ENCODE measurements at places on chromosomes 3 and 15. TPM values are rescaled to one million over a fixed set of nuclear protein-coding genes. Genes with fewer than 3 reads are reported as not detected.
A peak's percentile ranks its signal among the peaks of the same experiment; 100 is the strongest.

DNA sequence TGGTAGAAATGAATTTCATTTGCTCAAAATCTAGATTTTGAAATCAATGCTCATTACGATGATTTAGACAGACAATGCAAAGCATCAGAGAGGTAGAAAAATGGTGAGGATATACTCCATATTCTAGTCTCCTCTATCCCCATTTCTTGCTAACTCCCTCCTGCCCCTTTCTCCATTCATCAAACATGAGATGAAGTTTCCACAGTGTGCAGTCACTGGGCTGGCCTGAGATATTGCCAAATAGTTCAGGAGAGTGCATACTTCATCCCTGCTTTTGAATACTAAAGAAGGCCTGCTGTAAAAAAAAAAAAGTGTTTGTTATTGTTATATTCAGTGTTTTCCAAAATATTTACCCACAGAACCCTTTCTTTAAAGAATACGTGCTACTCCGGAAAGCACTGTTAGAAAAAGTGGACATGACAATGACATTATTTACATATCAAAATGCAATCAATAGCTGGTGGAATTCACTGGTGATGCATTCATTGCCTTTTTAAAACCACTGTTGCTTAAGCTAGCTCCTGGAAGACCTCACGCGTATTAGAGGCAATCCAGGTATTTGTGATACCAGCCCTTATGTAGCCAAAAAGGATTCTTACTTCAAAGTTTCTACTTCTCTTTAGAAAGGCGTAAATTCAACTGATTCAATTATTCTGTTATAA is 247.6 kb upstream of the SOX2 start:
- no peaks in the 10 kb centered on the region for H3K36me3 ChIP-seq
- H3K27me3 ChIP-seq, result no peaks in the 10 kb centered on the region
- H3K4me3 ChIP-seq, result no peak overlapping the region
- no peak for DNase-seq
- H3K27ac ChIP-seq, result no peak overlapping the region

DNA sequence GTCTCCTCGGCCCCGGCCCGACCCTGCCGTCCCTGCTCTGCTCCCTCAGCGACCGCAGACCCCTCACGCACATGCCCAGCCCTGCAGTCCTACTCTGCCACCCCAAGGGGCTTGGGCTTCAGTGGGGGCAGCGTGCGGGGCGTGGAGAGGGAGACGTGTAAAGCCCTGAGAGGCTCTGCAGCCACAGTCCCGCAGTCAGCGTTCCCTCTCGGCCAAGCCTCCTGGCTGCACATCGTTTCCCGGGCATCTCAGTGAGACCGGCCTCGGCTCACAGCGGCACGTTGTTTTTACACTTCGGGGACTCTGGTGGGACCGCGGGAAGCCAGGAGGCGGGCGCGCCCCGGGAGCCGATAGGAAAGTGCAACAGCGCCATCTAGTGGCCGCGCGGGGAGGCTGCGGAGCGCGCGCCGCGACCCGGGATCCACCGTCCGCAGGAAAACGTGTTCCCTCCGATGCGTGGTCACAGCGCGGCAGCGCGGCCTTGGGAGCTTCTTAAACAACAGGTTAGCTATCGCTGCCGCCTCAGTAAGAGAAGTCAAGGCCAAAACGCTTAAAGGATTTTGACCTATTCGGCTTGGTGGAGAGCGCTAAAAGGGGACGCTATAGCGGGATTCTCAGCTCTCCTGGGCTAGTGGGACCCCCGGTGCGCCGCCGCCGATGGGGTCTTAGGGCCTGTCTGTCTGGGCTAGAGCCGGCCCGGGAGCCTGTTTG is 226.8 kb upstream of the IGF1R start:
- H3K27me3 ChIP-seq, result peaks cover 25% of the 10 kb centered on the region
- H3K4me1 ChIP-seq, result peaks cover 12% of the 10 kb centered on the region
- no peak overlapping the region for H3K4me3 ChIP-seq
- peak; percentile 58 for DNase-seq
- no peak overlapping the region for H3K27ac ChIP-seq

DNA sequence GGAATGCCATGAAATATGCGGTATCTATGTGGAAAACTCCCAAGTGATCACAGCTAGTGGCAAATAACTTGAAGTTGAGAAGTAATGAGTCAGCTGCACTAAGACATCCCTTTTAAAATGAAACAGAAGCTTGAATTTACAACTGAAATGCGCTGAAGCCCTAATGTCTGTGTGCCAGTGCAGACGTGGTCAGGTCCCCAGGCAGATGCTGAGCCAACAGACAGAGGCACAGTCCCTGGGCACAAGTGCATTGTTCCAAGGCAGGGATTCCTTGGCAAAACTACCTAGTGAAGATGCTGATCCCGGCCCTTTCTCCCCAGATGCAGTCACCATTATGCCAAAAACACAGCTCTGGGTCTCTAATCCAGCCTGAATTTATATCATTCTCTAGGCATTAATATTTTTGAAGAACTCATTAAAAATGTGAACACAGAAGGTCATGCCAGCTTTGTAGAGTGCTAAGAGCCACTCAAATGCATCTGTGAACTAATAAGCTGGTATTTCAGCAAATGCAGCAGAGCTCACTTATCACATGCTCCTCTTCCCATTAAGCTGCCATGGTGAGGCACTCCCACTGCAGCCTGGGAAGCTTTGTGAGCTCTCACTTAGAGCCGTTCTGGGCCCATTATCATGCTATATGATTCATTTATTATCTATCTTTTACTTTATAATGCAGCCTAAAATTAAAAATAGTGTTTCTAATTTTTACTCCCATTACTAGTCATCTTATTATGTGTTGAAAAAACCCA is 200.1 kb downstream of the GABRB3 start:
- no peak overlapping the region for H3K4me3 ChIP-seq
- H3K36me3 ChIP-seq, result no peaks in the 10 kb centered on the region
- H3K27me3 ChIP-seq, result no peaks in the 10 kb centered on the region
- H3K27ac ChIP-seq, result no peak overlapping the region
- no peaks in the 10 kb centered on the region for H3K4me1 ChIP-seq

C3orf49 gene
- not detected for total RNA-seq

ZNF80 gene
- not detected for total RNA-seq

PRR20G gene
- not detected for total RNA-seq

SLC22A13 gene
- 0.60 TPM for total RNA-seq

SMCO1 gene
- total RNA-seq, result not detected

- no peak overlapping the region for H3K27ac ChIP-seq
- DNase-seq, result no peak
- H3K4me3 ChIP-seq, result no peak overlapping the region
- H3K36me3 ChIP-seq, result no peaks in the 10 kb centered on the region
Observed at GRCh38 chr3:31369637-31370379, 162.9 kb upstream of the STT3B start.

AADAC gene
- total RNA-seq, result not detected

DNA sequence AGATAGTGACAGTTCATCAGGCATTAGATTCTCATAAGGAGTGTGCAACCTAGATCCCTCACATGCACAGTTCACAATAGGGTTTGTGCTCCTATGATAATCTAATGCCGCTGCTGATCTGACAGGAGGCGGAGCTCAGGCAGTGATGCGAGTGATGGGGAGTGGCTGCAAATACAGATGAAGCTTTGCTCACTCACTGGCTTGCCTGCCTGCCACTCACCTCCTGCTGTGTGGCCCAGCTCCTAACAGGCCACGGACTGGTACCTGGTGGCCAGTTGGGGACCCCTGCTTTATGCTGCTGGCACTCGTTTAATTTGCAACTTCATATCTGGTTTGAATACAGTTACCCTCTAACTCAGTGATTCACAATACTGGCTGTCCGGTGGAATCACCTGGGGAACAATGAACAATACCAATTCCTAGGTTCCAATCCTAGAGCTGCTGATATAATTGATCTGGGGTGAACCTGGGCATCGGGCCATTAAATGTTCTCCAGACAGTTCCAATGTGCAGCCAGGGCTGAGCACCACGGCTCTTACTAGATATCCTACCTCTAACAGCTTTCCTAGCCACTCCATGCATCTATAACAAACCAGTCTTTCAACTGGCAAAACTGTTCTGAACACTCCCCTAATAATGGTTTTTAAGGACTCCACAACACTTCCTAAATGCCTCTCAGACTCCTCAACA is 131.4 kb downstream of the ATP1B3 start:
- DNase-seq, result no peak
- H3K27me3 ChIP-seq, result no peaks in the 10 kb centered on the region
- peaks cover 4% of the 10 kb centered on the region for H3K4me1 ChIP-seq
- no peak overlapping the region for H3K27ac ChIP-seq
- peaks cover 5% of the 10 kb centered on the region for H3K36me3 ChIP-seq

GRCh38 chr15:53520996-53521395 is 238.5 kb downstream of the WDR72 start:
- H3K4me3 ChIP-seq, result no peak overlapping the region
- no peaks in the 10 kb centered on the region for H3K36me3 ChIP-seq
- H3K27me3 ChIP-seq, result no peaks in the 10 kb centered on the region

GRCh38 chr3:118436697-118437262 is 597.9 kb downstream of the IGSF11 start:
- no peak overlapping the region for H3K27ac ChIP-seq
- H3K4me3 ChIP-seq, result no peak overlapping the region
- H3K4me1 ChIP-seq, result no peaks in the 10 kb centered on the region

DNA sequence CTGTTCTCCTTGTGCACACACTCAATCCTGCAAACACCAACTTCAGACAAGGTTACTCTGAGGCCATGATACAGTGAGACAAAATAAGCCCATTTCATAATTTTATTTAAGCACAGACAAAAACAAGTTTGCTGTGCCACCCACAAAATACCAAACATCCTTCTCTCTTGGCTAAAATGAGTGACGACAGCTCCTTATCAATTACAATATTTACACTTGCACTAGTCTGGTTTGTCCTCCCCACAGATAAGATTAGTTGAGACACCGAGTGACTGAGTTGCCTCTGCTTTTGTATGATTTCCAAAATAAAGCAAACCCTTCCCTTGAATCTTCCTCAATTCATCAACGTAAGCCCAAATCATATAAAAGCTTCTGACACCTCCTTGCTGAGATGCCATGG is 233.5 kb upstream of the ATP10A start:
- H3K4me1 ChIP-seq, result no peaks in the 10 kb centered on the region
- no peak overlapping the region for H3K4me3 ChIP-seq
- H3K27ac ChIP-seq, result no peak overlapping the region
- no peaks in the 10 kb centered on the region for H3K27me3 ChIP-seq

DNA sequence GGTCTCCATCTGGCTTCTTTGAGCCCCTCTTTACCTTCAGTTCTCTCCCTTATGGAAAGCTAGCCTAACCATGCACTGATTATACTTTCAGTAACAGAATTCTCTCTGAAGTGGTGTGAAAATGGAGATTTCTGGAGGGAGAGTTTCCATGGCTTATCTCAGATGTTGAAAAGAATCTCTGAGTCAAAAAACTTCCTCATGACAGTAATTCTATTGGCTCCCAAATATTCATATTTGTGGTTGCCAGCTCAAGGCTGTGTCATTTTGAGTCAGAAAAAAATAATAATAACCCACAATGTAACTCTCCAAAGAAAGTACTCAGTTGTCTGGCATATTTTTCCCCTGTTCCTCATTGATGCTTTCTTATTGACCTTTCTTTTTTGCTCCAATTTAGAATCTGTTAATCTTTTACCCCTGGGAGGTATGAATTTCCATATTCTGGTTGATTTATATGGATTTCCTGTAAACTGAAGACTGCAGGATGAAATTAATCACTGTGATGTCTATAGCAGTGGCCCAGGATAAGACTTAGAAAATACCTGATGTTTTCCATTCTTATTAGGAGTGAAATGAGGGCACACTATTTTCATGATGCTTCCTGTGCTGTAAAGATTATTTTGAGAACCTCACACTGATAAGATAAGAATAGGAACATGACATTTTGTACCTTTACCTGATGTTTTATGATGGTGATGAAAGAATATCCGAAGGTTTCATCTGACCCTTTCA is 149.5 kb upstream of the EPHA3 start:
- H3K27ac ChIP-seq, result no peak overlapping the region
- H3K4me1 ChIP-seq, result no peaks in the 10 kb centered on the region
- no peak for DNase-seq
- H3K27me3 ChIP-seq, result no peaks in the 10 kb centered on the region

RHOV gene
- total RNA-seq, result 4.0 TPM

DNA sequence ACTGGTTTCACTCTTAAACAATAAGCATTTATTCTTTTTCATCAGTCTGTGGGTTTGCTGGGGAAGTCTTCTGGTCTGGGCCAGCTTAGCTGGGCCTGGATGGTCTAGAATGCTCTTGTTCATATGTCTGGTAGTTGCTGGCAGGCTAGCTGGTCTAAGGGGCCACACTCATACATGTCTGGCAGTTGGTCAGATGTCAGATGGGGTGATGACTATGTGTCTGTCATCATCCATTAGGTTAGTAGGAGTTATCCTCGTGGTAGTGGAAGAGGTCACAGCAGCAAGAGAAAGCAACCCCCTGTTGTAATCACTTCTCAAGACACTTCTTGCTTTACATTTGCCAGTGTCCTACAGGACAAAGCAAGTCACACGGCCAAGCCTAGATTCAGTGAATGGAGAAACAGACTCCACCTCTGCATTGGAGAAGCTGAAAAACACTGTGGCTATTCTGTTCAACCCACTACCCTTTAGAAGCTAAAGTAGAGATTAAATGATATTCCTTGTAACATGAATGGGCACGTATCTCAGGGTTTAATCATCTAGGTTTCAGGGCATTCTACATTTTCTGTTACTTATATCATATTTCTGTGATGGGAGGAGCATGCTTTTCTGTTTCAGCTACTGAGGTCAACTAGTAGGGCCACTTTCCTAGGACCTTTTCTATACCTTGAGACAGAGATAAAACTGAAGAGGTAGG is 5.5 kb upstream of the ARID3B start:
- no peaks in the 10 kb centered on the region for H3K27me3 ChIP-seq
- no peak for DNase-seq
- H3K4me3 ChIP-seq, result no peak overlapping the region
- H3K4me1 ChIP-seq, result peaks cover 12% of the 10 kb centered on the region

DNA sequence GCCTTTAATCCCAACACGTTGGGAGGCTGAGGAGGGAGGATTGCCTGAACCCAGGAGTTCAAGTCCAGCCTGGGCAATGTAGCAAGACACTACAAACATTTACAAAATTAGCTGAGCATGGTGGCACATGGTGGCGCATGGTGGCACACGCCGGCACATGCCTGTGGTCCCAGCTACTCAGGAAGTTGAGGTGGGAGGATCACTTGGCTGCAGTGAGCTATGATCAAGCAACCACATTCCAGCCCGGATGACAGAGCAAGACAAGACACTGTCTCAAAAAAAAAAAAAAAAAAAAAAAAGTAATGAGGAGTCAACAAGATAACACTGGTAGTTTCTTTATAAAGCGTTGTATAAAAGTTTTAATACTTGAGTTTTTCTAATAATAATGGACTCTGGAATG is 10.1 kb downstream of the FEZF2 start:
- no peak overlapping the region for H3K4me3 ChIP-seq
- H3K27me3 ChIP-seq, result peaks cover 54% of the 10 kb centered on the region
- H3K27ac ChIP-seq, result no peak overlapping the region
- H3K4me1 ChIP-seq, result no peaks in the 10 kb centered on the region

- DNase-seq, result no peak
- H3K4me3 ChIP-seq, result no peak overlapping the region
- no peaks in the 10 kb centered on the region for H3K27me3 ChIP-seq
- no peaks in the 10 kb centered on the region for H3K36me3 ChIP-seq
Observed at GRCh38 chr15:39692356-39693327, 90.0 kb downstream of the FSIP1 start.

GRCh38 chr15:31257286-31257685 is 69.3 kb upstream of the KLF13 start:
- H3K27ac ChIP-seq, result no peak overlapping the region
- H3K27me3 ChIP-seq, result no peaks in the 10 kb centered on the region
- H3K4me1 ChIP-seq, result peaks cover 8% of the 10 kb centered on the region
- no peak overlapping the region for H3K4me3 ChIP-seq

- H3K27me3 ChIP-seq, result no peaks in the 10 kb centered on the region
- H3K36me3 ChIP-seq, result no peaks in the 10 kb centered on the region
- no peak overlapping the region for H3K27ac ChIP-seq
- no peak overlapping the region for H3K4me3 ChIP-seq
- H3K4me1 ChIP-seq, result no peaks in the 10 kb centered on the region
Observed at GRCh38 chr3:148880681-148881080, 15.6 kb downstream of the CPA3 start.

WDR76 gene
- total RNA-seq, result 2.7 TPM
